CD8-positive, alpha-beta memory T cell (primary cell): ENCODE measurements at places on chromosomes 3 and 15. TPM values are rescaled to one million over a fixed set of nuclear protein-coding genes. Genes with fewer than 3 reads are reported as not detected.
A peak's percentile ranks its signal among the peaks of the same experiment; 100 is the strongest.

- no peaks in the 10 kb centered on the region for H3K27me3 ChIP-seq
- no peaks in the 10 kb centered on the region for H3K36me3 ChIP-seq
- no peak overlapping the region for H3K4me3 ChIP-seq
Measured at GRCh38 chr3:101319531-101319930, 844 bp downstream of the IMPG2 start.

GRCh38 chr3:11769704-11770476, 76.8 kb downstream of the TAMM41 start:
- H3K4me3 ChIP-seq, result peak overlapping the region; percentile 27
- H3K27ac ChIP-seq, result no peak overlapping the region
- no peak for DNase-seq
- H3K27me3 ChIP-seq, result no peaks in the 10 kb centered on the region
- H3K36me3 ChIP-seq, result no peaks in the 10 kb centered on the region

GRCh38 chr3:15476378-15476777, 45.1 kb downstream of the COLQ start:
- H3K4me3 ChIP-seq, result no peak overlapping the region
- no peak for DNase-seq
- no peaks in the 10 kb centered on the region for H3K27me3 ChIP-seq

GRCh38 chr3:55000953-55001352, 73.1 kb upstream of the LRTM1 start:
- no peak overlapping the region for H3K4me3 ChIP-seq
- H3K27ac ChIP-seq, result no peak overlapping the region
- no peak for DNase-seq
- no peaks in the 10 kb centered on the region for H3K27me3 ChIP-seq
- no peaks in the 10 kb centered on the region for H3K4me1 ChIP-seq
- H3K36me3 ChIP-seq, result no peaks in the 10 kb centered on the region

FHIT gene
- 7.4 TPM for polyA plus RNA-seq

PIERCE2 gene
- not detected for polyA plus RNA-seq

GRCh38 chr15:31296646-31297574, 29.7 kb upstream of the KLF13 start:
- no peak overlapping the region for H3K27ac ChIP-seq
- H3K36me3 ChIP-seq, result no peaks in the 10 kb centered on the region
- no peak overlapping the region for H3K4me3 ChIP-seq
- H3K27me3 ChIP-seq, result no peaks in the 10 kb centered on the region
- no peaks in the 10 kb centered on the region for H3K4me1 ChIP-seq
- no peak for DNase-seq

- no peaks in the 10 kb centered on the region for H3K36me3 ChIP-seq
- no peak for DNase-seq
- no peaks in the 10 kb centered on the region for H3K27me3 ChIP-seq
- peaks cover 46% of the 10 kb centered on the region for H3K4me1 ChIP-seq
- H3K4me3 ChIP-seq, result no peak overlapping the region
- H3K27ac ChIP-seq, result no peak overlapping the region
Measured at GRCh38 chr3:171444001-171444690, 16.1 kb downstream of the TNIK start.

GRCh38 chr15:65646486-65646885, 24.7 kb downstream of the SLC24A1 start:
- H3K27me3 ChIP-seq, result no peaks in the 10 kb centered on the region
- no peak for DNase-seq
- H3K36me3 ChIP-seq, result no peaks in the 10 kb centered on the region
- H3K4me3 ChIP-seq, result no peak overlapping the region
- no peaks in the 10 kb centered on the region for H3K4me1 ChIP-seq
- H3K27ac ChIP-seq, result no peak overlapping the region

GRCh38 chr15:60691508-60692047, 212.6 kb upstream of the ICE2 start:
- H3K4me3 ChIP-seq, result no peak overlapping the region
- H3K27ac ChIP-seq, result no peak overlapping the region

GRCh38 chr15:71612397-71612722, 198.0 kb upstream of the NR2E3 start:
- H3K36me3 ChIP-seq, result no peaks in the 10 kb centered on the region
- H3K4me3 ChIP-seq, result no peak overlapping the region
- H3K4me1 ChIP-seq, result no peaks in the 10 kb centered on the region
- H3K27me3 ChIP-seq, result no peaks in the 10 kb centered on the region
- no peak overlapping the region for H3K27ac ChIP-seq

- H3K4me3 ChIP-seq, result no peak overlapping the region
- peaks cover 45% of the 10 kb centered on the region for H3K36me3 ChIP-seq
- no peaks in the 10 kb centered on the region for H3K27me3 ChIP-seq
- no peak overlapping the region for H3K27ac ChIP-seq
Measured at GRCh38 chr3:66386925-66387650, 113.7 kb downstream of the LRIG1 start.

DNA sequence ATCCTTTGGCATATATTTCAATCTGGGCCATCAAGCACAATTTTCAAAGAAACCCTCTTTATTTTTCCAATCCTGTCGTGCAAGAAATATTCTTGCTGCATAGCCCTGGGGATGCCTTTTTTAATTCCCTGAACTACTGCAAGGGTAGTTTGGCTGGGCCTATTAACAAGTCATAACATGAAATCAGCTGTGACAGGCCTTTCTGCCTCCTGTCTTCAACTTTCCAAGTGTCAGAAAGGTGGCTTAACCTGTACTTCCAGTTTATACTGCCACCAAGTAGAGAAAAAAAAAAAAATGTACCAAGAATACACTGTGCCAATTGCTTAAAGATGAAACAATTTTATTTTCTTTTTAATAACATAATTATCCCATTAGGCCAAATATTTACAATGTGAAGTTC, 32.4 kb upstream of the SPPL2A start:
- no peak for DNase-seq
- no peak overlapping the region for H3K27ac ChIP-seq
- no peaks in the 10 kb centered on the region for H3K36me3 ChIP-seq

GRCh38 chr3:45225465-45226205, 452 bp downstream of the TMEM158 start:
- H3K27me3 ChIP-seq, result peaks cover 27% of the 10 kb centered on the region
- no peak overlapping the region for H3K27ac ChIP-seq
- peak; percentile 36 for DNase-seq
- no peak overlapping the region for H3K4me3 ChIP-seq

GRCh38 chr3:98991393-98991792, 89.9 kb upstream of the DCBLD2 start:
- no peak for DNase-seq
- H3K36me3 ChIP-seq, result no peaks in the 10 kb centered on the region
- no peaks in the 10 kb centered on the region for H3K27me3 ChIP-seq

- H3K27me3 ChIP-seq, result no peaks in the 10 kb centered on the region
- no peak for DNase-seq
- H3K4me3 ChIP-seq, result no peak overlapping the region
- no peak overlapping the region for H3K27ac ChIP-seq
- H3K4me1 ChIP-seq, result no peaks in the 10 kb centered on the region
Measured at GRCh38 chr3:113615976-113616375, 80.5 kb downstream of the USF3 start.

DNA sequence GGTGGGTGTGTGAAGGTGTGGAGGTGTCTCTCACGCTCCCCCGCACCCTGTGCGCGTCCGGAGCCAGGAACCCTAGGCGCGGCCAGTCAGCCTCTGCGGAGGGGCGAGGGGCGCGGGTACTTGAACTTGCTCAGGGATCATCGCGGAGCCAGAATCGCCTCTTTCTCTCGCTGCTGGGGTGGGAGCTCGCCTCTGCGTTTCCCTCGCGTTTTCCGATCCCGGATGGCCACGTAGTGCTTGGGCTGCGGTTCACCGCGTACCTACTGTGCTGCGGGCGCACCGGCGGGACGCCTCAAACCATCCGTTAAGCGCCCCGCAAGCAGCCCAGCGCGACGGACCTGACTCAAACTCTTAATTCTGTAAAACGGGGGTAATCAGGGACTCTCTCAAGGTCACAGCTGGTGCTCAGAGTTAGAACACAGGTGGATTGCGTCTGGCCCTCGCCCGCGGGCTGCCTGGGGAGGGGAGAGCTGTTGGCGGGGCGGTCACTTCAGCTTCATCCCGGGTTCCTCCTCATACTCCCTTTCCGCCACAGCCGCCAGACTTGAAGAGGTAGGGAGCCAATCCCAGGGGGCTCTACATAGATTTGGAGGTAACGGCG, 686 bp downstream of the MYRIP start:
- no peak overlapping the region for H3K4me3 ChIP-seq
- H3K4me1 ChIP-seq, result no peaks in the 10 kb centered on the region
- no peak overlapping the region for H3K27ac ChIP-seq
- H3K36me3 ChIP-seq, result no peaks in the 10 kb centered on the region
- H3K27me3 ChIP-seq, result peaks cover 19% of the 10 kb centered on the region

GRCh38 chr15:58046467-58046866, 19.0 kb downstream of the ALDH1A2 start:
- H3K4me1 ChIP-seq, result no peaks in the 10 kb centered on the region
- no peaks in the 10 kb centered on the region for H3K36me3 ChIP-seq
- peaks cover 6% of the 10 kb centered on the region for H3K27me3 ChIP-seq
- no peak overlapping the region for H3K27ac ChIP-seq
- DNase-seq, result no peak

DNA sequence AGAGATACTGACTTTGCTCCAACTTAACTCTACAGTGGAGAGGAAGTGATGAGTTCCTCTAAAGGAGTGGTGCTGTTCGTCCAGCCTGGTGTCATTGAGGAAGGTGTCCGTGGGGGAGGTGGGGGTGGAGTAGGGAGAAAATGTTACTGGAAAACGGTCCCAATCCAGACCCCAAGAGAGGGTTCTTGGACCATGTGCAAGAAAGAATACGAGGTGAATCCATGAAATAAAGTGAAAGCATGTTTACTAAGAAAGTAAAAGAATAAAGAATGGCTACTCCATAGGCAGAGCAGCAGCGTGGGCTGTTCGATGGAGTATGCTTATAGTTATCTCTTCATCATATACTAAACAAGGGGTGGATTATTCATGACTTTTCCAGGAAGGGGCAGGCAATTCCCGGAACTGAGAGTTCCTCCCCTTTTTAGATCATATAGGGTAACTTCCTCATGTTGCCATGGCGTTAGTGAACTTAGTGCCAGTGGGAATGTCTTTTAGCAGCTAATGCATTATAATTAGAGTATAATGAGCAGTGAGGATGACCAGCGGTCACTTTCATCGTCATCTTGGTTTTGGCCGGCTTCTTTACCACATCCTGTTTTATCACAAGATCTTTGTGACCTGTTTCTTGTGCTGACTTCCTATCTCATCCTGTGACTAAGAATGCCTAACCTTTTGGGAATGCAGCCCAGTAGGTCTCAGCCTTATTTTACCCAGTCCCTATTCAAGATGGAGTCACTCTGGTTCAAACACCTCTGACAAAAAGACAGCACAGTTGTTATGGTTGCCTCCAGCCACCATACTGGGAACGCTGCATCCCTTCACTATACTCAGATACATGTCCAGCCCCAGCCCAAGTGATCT, 38.6 kb downstream of the CLEC3B start:
- no peaks in the 10 kb centered on the region for H3K27me3 ChIP-seq
- H3K36me3 ChIP-seq, result no peaks in the 10 kb centered on the region
- H3K27ac ChIP-seq, result peak overlapping the region; percentile 68
- H3K4me3 ChIP-seq, result no peak overlapping the region

DNA sequence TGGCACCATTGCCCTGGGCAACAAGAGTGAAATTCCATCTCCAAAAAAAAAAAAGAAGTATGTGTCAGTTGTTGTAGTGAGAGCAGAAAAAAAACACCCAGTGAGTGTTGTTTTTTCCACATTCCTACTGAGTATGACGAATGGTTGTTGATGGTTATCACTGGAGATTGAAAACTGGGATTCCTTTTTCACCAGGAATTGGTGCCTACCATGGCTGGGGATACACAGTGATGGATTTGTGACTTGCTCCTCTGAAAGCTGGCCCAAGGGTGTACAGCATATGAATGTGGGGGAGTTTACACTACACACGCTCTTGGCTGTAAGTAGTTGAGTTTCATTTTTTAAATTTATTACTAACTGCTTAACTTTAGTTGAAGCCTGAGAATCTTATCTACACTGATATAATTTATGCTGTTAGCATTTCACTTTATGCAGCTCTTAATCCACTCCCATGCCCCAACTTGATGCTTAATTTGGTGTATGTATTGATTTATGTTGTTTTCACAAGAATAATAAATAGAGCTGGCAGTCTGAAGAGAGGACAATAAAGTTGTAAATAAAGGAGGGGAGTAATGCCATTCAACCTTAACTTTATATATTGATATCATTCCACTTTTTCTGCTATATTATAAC, 56.0 kb upstream of the MME start:
- H3K4me3 ChIP-seq, result no peak overlapping the region
- no peak overlapping the region for H3K27ac ChIP-seq
- no peaks in the 10 kb centered on the region for H3K4me1 ChIP-seq
- H3K27me3 ChIP-seq, result no peaks in the 10 kb centered on the region

CAV3 gene
- polyA plus RNA-seq, result not detected

B3GNT5 gene
- not detected for polyA plus RNA-seq

DNA sequence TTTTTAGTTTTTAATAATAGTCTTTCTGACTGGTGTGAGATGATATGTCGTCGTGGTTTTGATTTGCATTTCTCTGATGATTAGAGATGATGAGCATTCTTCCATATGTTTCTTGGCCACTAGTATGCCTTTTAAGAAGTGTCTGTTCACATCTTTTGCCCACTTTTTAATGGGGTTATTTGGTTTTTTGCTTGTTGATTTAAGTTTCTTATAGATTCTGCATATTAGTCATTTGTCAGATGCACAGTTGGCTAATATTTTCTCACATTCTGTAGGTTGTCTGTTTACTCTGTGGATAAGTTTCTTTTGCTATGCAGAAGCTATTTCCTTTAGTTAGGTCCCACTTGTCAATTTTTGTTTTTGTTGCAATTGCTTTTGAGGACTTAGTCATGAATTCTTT, 185.4 kb downstream of the SUCNR1 start:
- DNase-seq, result no peak
- H3K4me1 ChIP-seq, result no peaks in the 10 kb centered on the region
- no peaks in the 10 kb centered on the region for H3K27me3 ChIP-seq
- H3K27ac ChIP-seq, result no peak overlapping the region
- no peaks in the 10 kb centered on the region for H3K36me3 ChIP-seq
- no peak overlapping the region for H3K4me3 ChIP-seq

DNA sequence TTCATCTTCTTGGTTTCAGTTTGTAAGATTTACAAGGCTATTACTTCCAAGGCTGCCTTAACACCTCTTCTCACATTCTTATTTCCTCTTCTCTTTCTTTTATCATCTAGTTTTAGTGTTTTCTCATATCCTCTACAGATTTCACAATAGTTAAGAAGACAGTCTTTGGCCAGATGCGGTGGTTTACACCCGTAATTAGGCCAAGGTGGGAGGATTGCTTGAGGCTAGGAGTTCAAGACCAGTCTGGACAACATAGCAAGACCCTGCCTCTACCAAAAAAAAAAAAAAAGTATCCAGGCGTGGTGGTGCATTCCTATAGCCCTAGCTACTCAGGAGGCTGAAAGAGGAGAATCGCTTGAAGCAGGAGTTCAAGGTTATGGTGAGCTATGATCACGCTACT, 3.5 kb upstream of the ALDH1A2 start:
- no peaks in the 10 kb centered on the region for H3K4me1 ChIP-seq
- peaks cover 22% of the 10 kb centered on the region for H3K27me3 ChIP-seq
- no peak overlapping the region for H3K27ac ChIP-seq
- no peaks in the 10 kb centered on the region for H3K36me3 ChIP-seq

DNA sequence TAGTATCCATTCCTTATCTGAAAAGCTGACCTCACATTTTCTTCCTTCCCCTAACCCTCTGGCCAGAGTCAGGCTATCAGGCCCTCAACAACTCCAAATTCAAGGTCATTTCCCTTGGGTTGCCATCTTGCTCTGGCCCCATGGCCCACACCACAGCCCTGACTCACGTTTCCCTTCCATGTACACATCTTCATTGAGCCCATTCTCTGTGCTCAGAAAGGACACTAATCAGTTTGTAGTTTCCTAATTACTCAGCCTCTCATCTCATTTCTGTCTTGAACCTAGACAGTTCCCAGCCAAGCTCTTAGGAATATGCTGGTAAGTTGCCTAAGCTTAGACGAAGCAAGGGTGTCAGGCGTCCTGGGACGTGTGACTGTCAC, 14.9 kb downstream of the TGM5 start:
- no peaks in the 10 kb centered on the region for H3K27me3 ChIP-seq
- peaks cover 7% of the 10 kb centered on the region for H3K4me1 ChIP-seq
- H3K36me3 ChIP-seq, result no peaks in the 10 kb centered on the region
- DNase-seq, result no peak
- no peak overlapping the region for H3K4me3 ChIP-seq
